ENCODE measurements at places on chromosomes 1 and 21. TPM values are rescaled to one million over a fixed set of nuclear protein-coding genes. Genes with fewer than 3 reads are reported as not detected.

The NOS1AP gene
- total RNA-seq, result not detected

The ZNF326 gene
- total RNA-seq, result 18.5 TPM

The PRUNE1 gene
- 18.8 TPM for total RNA-seq

The SPRR2F gene
- not detected for total RNA-seq

The SEMA6C gene
- 3.8 TPM for total RNA-seq

DNA sequence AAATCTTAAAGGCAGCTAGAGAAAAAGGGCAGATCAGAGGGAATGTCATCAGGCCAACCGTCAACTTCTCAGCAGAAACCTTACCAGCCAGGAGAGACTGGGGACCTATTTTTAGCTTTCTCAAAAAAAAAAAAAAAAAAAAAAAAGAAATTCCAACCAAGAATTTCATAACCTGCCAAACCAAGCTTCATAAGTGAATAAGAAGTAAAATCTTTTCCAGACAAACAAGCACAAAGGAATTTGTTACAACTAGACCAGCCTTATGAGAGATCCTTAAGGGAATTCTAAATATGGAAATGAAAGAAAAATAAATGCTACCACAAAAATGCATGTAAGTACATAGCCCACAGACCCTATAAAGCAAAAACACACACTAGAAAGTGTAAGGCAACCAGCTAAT, 267.7 kb downstream of the AKT3 start:
- no peak for DNase-seq
- no peaks in the 10 kb centered on the region for H3K4me1 ChIP-seq
- peaks cover 48% of the 10 kb centered on the region for H3K36me3 ChIP-seq
- no peak overlapping the region for H3K27ac ChIP-seq
- no peak overlapping the region for H3K4me3 ChIP-seq
- no peaks in the 10 kb centered on the region for H3K27me3 ChIP-seq

- H3K36me3 ChIP-seq, result no peaks in the 10 kb centered on the region
- no peak overlapping the region for H3K27ac ChIP-seq
Measured at GRCh38 chr1:7287013-7287412, 484.1 kb upstream of the VAMP3 start.

DNA sequence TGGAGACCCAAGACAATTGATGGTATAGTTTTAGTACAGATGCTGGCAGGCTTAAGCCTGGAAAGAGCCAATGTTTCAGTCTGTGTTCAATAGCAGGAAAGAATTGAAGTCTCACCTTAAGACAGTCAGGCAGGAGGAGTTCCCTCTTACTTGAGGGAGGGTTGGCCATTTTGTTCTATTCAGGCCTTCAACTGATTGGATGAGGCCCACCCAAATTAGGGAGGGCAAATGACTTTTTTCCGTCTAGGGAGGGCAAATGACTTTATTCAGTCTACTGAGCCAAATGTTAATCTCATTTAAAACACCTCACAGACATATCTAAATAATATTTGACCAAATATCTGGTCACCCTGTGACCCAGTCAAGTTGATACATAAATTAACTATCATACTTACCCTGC, 31.4 kb upstream of the ELAVL4 start:
- no peaks in the 10 kb centered on the region for H3K36me3 ChIP-seq
- no peak for DNase-seq
- H3K4me1 ChIP-seq, result no peaks in the 10 kb centered on the region
- H3K27me3 ChIP-seq, result no peaks in the 10 kb centered on the region
- no peak overlapping the region for H3K27ac ChIP-seq
- H3K4me3 ChIP-seq, result no peak overlapping the region

- H3K4me1 ChIP-seq, result peaks cover 9% of the 10 kb centered on the region
- peak within 1 kb of the TSS; percentile 28 for H3K4me3 ChIP-seq
- no peak for DNase-seq
- no peak within 1 kb of the TSS for H3K27ac ChIP-seq
Measured at GRCh38 chr1:22710701-22711049, at the start of gene EPHB2. TSS of gene EPHB2 (plus strand) at chr1:22710839. CDS start at chr1:22710983, 144 bp downstream.

DNA sequence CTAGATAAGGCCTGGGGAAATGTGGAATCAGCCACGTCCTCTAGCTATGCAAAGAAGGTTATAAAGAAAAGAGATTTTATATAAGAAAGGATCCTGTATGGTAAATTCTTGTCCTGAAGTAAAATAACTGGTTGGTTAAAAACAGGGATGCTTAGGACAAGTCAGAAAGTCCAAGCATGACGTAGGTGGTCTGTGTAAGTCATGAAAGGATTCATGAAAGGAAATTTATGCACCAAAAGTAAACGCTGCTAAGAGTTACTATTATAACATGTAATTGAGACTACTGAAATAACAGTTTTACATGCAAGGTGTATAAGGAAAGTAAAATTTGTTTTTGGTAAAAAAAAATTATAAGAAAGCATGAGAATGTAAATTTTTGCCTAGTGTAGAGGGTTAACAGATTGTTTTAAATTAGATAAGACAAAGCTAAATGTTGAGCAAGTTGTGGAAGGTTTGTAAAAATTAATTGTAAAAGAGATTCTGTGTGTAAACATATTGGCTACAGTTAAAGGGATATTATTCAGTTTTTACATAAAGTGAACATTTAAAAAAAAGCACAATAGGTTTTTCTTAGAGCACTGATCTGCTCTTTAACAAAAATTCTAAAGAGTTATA, 43.9 kb downstream of the PIGK start:
- H3K4me1 ChIP-seq, result no peaks in the 10 kb centered on the region
- DNase-seq, result no peak
- H3K36me3 ChIP-seq, result peaks cover 22% of the 10 kb centered on the region
- no peak overlapping the region for H3K4me3 ChIP-seq

DNA sequence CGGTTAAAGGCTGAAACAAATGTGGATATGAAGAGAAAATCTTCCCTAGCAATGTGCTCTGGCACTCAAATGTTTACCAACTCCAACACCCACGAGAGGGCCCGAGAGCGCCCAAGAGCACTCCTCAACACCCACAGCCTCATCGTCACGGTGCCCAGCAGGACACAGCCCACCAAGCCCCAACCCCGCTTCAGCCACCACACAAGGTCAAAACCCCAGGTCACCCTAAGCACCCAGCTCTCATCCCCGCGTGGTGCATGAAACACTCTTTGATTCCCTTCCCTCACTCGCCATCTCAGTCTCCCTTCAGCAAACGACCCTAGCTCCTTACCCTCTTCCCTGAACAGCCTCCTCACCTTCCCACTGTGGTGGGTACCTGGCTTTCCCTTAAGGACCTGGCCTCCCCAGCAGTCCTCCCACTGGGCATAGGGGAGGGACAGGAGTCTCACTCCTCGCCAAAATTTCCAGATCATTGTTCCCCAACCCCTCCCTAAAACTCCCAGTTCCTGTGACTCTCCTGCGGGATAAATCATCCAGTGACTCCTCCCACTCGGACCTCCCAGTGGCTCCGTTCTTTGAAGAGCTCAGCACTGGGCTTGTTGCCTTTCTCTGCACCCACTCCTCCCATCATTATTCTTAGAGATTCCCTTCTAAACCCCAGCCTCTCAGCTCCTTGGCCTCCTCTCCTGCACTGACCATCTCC, 170.4 kb upstream of the SYT6 start:
- peaks cover 10% of the 10 kb centered on the region for H3K4me1 ChIP-seq
- DNase-seq, result no peak
- peaks cover 10% of the 10 kb centered on the region for H3K27me3 ChIP-seq
- H3K36me3 ChIP-seq, result no peaks in the 10 kb centered on the region

DNA sequence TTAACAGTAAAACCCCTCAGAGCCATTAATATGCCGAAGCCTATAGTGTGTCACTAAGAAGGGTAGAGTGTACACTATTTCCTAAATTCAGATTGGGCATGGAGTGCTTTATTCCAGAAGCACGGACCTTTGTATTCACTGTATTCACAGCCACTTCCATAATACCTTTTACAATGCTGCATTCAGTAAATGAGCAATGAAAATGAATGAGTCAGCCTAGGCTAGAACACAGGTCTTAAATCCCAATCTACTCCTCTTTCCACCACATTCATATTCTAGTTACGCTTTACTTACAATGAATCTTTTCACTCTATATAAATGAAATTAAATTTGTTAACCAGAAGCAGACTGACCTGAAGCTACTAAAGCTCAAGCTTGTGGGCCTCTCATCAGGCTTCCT, 13.0 kb upstream of the GORAB start:
- no peak for DNase-seq
- H3K27ac ChIP-seq, result no peak overlapping the region
- no peak overlapping the region for H3K4me3 ChIP-seq

GRCh38 chr21:37688952-37689659, 227.2 kb downstream of the KCNJ6 start:
- no peak overlapping the region for H3K4me3 ChIP-seq
- H3K27ac ChIP-seq, result no peak overlapping the region
- H3K27me3 ChIP-seq, result peaks cover 3% of the 10 kb centered on the region
- no peak for DNase-seq
- no peaks in the 10 kb centered on the region for H3K4me1 ChIP-seq
- H3K36me3 ChIP-seq, result no peaks in the 10 kb centered on the region

GRCh38 chr1:203626910-203627246, 246 bp downstream of the ATP2B4 start:
- peak overlapping the region; percentile 90 for H3K27ac ChIP-seq
- no peak for DNase-seq
- H3K4me1 ChIP-seq, result peaks cover 66% of the 10 kb centered on the region
- peak overlapping the region; percentile 94 for H3K4me3 ChIP-seq

DNA sequence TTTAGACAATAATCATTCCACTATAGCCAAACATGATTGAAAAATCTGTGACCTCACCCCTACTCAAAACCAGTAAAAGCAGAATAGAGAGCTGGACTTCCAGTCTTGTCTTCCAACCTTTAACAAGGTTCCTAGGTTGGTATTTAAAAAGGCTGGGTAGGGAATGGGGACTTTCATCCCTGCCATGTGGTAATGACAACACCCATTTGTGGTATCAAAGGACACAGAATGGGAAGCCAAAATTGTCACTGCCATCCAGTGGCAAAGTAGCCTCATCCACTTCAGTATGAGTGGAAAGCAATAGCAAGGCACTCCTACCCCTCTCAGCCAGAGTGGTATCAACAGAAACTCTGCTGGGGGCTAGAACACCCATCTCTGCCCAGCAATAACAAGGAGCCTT, 33.9 kb downstream of the UCHL5 start:
- no peaks in the 10 kb centered on the region for H3K27me3 ChIP-seq
- H3K36me3 ChIP-seq, result peaks cover 14% of the 10 kb centered on the region
- H3K27ac ChIP-seq, result no peak overlapping the region
- H3K4me1 ChIP-seq, result no peaks in the 10 kb centered on the region
- no peak overlapping the region for H3K4me3 ChIP-seq
- no peak for DNase-seq

DNA sequence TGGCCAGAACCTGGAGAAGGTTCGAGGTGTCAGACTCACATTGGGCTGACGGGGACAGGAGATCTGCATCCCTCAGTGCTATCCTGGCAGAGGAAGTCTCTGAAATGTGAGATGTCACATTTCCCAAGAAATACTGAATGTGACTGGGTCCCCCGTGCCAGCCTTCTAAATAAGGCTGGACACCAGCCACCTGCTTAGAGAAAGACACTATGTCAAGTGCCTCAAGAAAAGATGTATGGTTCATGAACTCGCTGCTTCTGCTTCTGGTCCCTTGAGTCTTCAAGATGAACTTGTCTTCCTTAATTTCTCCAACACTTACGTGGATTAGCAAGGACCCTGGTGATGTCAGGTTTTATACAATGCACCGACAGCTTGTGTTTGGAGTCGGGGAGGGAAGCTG, 42.1 kb upstream of the FHAD1 start:
- no peaks in the 10 kb centered on the region for H3K36me3 ChIP-seq
- no peak overlapping the region for H3K27ac ChIP-seq
- no peak overlapping the region for H3K4me3 ChIP-seq
- DNase-seq, result no peak
- H3K27me3 ChIP-seq, result peaks cover 7% of the 10 kb centered on the region
